ENCODE measurements at places on chromosomes 16 and 17.

DNA sequence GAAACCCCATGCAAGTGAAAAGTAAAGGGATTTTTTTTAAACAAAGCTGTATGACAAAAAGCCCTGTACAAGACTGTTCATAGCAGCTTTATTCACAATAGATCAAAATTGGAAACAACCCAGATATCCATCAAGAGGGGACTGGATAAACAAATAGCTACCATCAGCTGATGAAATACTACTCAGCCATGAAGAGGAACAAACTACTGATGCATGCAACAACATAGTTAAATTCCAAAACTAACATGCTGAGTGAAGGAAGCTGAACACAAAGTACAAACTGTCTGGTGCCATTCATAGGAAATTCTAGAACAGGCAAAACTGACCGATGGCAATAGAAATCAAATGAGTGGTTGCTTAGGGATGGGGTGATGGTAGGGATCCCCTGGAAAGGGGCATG, 15.1 kb downstream of the FOXJ1 start:
- DNase-seq, result no peak

- DNase-seq, result no peak
Measured at GRCh38 chr17:82979718-82980117, 99.7 kb upstream of the METRNL start.

DNA sequence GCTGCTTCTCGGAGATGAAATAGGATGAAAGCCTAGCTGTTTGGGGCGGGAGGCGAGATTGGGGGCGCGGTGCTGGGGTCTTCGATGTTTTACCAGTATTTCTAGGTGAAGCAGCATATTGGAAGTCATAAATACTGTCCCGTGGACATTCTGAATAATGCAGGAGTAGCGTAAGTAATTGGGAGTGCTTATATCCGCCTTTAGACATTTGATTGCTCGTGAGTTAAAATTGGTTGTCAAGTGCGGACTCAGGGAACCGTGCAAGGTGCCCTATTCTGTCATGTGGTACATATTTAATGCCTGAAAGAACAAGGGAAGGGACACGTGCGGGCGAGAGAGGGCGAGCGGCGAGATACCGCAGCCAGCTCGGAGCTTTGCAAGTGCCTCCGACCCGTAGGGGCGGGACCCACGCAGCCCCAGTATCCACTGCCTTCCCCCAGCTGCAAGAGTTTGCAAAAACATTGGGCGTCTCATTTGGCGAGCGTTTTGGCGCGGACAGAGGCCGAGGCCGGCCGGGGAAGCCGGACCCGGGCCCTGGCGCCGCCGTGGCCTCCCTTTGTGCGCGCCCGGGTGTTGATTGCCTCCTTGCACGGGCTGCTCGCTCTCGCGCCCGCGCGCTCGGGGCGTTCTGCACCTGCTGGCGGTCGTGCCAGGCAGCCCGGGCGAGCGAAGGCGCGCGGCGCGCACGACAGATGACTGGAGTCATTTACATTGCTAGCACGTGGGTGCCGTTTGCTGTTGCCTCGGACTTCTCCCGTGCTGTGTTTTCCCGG, 849.8 kb upstream of the RBFOX1 start:
- no peak for DNase-seq

GRCh38 chr16:56311208-56312027, 113.9 kb downstream of the AMFR start:
- no peak for DNase-seq

GRCh38 chr16:87535457-87535854, 42.6 kb upstream of the ZCCHC14 start:
- DNase-seq, result no peak

DNA sequence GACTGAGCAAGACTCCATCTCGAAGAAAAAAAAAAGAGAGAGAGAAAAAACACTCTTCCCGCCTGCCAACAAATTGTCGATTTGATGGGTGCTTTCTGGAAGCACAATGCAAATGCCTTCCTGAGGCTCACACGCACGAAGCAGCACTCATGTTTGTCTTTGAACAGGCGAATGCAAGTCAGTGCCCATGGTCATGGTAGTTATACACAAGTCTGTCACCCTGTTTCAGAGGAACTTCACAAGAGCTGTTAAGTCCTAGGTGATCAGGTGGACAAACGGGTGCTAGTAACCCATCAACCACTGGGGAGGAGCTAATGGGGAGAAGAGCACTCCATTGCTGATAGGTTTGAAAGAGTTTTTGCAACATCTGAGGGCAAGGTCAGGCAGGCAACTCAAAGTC, 6.5 kb upstream of the DNAI2 start:
- DNase-seq, result no peak

DNA sequence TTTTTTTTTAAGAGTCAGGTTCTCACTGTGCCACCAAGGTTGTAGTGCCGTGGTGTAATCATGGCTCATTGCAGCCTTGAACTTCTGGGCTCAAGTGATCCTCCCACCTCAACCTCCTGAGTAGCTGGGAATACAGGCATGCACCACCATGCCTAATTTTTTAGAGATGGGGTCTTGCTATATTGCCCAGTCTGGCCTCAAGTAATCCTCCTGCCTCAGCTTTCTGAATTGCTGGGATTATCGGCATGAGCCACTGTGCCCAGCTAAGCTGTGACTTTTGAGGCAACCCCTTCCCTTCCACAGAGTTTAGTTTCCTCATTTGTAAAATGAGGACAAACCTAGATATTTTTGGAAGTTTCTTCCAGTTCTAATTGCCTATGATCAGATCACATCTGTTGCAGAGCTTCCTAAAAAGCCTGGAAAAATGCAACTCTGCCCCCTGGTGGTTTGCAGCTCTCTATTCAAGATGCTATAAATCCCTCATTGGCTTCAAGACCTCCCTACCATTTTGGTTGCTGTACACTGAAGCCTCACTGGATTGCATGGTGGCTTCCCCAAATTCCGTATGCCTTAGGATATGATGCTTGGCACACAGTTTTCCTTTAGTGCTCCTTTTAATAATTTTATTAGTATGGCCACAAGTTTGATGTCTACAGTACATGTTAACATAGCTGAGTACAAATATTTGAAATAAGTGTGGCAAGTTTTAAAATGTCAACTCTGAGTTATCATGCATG, 19.3 kb downstream of the GDE1 start:
- no peak for DNase-seq

GRCh38 chr17:17749921-17750320, 68.7 kb downstream of the RAI1 start:
- DNase-seq, result no peak

GRCh38 chr16:20309786-20310185, 17.5 kb downstream of the GP2 start:
- no peak for DNase-seq

DNA sequence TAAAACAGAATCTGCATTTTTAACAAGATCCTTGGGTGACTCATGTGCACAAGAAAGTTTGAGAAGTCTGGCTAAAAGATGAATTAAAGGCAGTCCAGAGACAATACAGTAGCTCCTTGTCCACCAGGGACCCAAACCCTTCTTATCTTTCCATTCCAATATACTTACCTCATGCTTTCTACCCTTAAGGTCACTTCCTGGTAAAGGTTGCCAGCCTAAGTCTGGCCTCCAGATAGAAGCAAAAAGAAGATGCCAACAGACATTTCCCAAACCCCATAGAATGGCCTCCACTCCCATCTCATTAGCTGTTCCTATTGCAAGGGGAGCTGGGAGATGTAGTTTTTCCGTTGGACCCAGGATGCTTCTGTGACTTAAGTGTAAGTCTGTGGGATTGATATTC, 101.4 kb upstream of the XYLT1 start:
- DNase-seq, result no peak

DNA sequence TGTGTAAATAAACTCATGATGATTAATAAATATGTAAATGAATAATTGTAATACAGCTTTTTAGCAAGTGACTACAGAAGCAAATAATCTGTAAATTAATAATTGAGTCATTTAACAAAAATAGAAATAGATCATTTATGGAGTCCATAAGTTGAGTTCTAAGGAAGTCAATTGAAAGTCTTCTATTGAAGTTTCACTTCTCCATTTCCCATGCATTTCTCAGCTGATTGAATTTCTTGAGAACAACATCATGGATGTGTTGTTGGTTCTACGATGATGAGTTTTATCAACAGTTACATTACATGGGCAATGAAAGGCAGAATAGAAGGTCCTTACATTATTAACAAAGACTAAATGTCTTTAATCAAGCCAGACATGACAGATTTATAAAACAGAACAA, 290.4 kb downstream of the MAP2K6 start:
- no peak for DNase-seq

- DNase-seq, result no peak
Measured at GRCh38 chr17:4601326-4601725, 17.0 kb downstream of the SMTNL2 start.

DNA sequence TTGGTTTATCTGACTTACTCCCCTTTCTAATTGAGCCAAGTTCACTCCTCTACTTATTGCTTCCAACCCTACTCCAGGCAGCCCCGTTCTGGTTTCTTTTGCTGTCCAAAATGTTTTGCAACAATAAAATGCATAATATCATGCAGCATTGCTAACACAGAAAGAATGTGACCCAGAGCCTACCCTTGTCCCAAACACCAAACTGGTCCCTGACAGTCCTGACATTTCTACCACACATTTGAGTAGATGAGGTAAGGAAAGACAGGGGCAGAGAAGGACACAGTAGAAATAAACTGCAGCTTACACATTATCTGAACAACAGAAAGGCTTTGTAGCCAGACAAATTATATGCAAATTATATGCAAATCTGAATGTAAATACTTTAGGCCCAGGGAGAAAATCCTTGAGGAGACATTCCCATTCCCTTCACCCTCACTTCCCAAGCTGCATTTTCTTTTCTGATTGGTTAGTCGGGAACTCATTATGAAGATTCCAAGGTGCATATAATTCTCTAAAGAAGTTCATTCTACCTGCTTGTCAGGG, 31.6 kb downstream of the SOX9 start:
- DNase-seq, result no peak

DNA sequence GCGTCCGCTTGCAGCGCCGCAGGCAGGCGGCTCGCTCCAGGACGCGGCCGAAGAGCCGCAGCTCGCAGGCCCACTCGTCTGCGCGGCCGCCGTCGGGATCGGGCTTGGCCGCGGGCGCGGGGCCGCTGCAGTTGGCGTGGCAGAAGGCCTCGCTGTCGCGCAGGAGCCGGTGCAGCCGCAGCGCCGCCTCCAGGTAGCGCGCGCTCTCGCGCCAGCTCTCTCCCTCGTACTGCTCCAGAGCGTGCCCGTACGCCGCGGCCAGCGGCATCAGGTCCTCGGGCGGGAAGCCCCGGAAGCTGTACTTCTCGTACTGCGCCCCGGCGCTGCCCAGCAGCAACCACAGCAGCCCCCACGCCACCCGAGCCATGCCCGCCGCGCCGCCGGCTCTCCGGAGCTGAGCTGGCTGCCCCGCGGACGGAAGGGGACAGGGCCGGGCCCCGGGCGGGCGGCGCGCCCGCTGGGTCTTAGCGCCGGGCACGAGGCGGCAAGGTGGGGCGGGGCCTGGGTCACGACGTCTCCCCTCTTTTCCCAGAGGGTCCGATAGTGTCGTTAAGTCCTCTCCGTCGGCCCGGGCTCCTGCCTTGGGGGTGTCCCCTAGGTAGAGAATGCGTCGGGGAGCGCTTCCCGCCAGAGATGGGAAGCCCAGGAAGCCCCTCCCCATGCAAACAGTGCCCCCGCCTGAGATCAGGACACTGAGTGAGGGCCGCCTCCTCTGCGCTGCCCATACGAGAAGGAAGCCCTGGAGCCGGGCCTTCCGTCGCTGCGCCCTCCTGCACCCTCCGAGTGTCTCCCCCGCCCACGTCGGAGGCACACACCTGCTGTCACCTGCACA, at the start of gene P3H4:
TSS of gene P3H4 (minus strand) at position 401 of the 832 bp plus-strand sequence. CDS start at position 367, 34 bp downstream.
- DNase-seq, result no peak

DNA sequence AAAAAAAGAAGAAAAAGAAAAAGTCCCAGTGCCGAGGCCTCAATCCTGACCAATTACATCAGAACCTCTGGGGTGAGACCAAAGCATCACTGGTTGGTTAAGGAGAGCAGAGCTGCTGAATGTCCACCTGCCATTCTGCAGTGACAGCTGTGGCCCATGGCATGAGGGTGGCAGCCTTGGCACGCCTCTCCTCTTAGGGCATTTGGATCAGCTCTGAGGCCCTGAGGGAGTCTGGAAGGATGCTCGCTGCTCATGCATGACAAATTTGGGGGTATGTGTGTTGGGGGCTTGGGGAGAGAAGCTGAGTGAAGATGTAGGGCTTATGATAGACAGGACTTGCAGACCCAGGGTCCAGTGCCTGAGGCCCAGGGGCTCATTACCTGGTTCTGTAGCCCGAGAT, 26.3 kb downstream of the MYLK3 start:
- no peak for DNase-seq

GRCh38 chr17:73397856-73398540, 86.2 kb upstream of the CDC42EP4 start:
- DNase-seq, result no peak

DNA sequence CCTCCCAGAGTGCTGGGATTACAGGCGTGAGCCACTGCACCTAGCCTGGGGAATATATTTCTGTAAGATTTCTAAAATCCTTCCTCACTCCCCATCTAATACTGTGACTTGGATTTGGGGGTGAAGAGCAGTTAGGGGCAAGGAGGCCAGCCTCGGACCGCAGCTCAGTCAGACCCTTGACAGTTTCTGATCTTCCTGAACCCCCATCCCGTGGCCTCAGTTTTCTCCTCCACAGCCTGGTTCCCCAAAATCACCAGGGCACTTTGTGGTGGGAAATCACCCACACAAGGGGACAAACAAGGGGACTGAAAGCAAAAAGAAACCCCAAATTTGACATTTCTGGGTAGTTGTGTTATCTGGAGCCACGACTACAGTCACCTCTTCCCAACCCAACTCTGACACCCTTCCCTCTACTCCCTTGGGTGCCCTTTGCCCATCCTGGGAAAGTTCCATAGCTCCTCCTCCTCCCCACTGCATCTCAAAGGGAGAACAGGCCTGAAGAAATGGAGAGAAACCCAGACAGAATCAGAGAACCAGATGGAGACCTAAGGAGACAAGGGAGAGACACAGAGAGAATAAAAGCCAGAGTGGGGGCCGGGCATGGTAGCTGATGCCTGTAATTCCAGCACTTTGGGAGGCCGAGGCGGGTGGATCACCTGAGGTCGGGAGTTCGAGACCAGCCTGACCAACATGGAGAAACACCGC, 2.8 kb upstream of the STAT5A start:
- no peak for DNase-seq

GRCh38 chr17:2708585-2709182, 2.9 kb downstream of the CLUH start:
- DNase-seq, result no peak

All from left renal pelvis (tissue), 4 donors.